Fibroblast of skin of abdomen (primary cell): ENCODE measurements at places on chromosomes 2 and 18.

DNA sequence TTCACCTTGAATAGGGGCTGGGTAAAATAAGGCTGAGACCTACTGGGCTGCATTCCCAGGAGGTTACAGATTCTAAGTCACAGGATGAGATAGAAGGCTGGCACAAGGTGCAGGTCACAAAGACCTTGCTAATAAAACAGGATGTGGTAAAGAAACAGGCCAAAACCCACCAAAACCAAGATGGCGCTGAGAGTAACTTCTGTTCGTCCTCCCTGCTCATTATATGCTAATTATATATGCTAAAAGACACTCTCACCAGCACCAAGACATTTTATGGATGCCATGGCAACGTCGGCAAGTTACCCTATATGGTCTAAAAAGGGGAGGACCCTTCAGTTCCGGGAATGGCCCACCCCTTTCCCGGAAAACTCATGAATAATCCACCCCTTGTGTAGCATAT, 711.5 kb upstream of the KLHL29 start:
- no peak for DNase-seq

GRCh38 chr2:224211181-224211480, 172.0 kb upstream of the SERPINE2 start:
- DNase-seq, result peak; percentile 67

- DNase-seq, result no peak
These were observed 137.6 kb downstream of the CERS6 start for GRCh38 chr2:168593713-168594112.

- no peak for DNase-seq
These were observed 90.3 kb downstream of the PTPN4 start for GRCh38 chr2:119849838-119850565.

GRCh38 chr2:66024391-66024790, 410.5 kb upstream of the MEIS1 start:
- DNase-seq, result no peak
